Stimulated activated CD8-positive, alpha-beta memory T cell treated with anti-CD3 and anti-CD28 coated beads, Interleukin-15, amount 100 ng/mL, for 4 hours (primary cell): ENCODE measurements at places on chromosomes 11 and 22.

GRCh38 chr11:111419641-111420327 lies 40.7 kb upstream of the POU2AF1 start:
- DNase-seq: no peak

DNA sequence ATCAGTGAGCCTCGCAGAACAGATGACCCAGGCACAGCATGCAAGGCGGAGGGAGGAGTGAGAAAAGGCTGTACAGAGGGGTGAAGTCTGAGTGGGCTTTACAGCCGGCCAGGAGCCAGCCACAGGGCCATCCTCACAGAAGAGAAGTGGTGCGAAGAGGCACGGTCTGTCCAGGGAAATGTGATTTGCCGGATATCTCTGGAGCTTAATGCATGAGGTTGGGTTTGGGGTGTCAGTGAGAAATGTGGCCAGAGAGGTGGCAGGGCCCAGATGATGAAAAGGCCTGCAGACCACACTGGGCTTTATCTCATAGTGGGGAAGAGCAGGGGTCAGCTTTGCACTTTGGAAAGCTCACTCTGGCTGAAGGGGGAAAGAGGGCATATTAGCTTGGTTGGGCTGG lies 255.2 kb downstream of the BUD13 start:
- DNase-seq: no peak

DNA sequence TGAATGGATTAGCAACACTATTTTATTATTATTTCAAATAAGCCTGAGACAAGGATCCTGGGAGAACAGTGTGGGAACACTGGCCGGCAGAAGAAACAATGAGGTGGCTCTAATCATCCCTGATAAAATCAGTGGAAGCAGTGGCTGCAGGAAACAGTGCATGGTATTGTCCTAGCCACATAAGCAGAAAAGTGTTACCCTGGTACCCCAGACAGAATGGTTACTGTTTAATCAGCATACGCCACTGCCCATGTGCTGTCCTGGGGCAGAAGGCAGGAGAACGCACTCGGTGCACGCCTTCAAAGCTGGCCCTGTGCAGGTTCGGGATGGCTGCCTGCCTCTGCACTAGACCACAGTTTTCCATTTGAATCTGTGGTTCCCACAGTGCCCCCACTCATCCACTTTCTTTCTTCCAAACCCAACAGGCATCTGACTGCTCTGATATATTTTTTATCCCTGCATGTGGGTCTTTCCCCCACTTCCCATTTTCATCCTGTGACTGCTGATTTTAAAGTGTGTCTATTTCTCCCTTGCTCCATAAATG lies 25.7 kb downstream of the OPCML start:
- DNase-seq: no peak

- no peak for DNase-seq
Observed at GRCh38 chr22:50712341-50713007, 25.5 kb upstream of the ACR start.

GRCh38 chr22:44497218-44497904 lies 672 bp downstream of the RTL6 start:
- DNase-seq: no peak

- DNase-seq: no peak
Observed at GRCh38 chr22:27786291-27786932, 15.1 kb downstream of the MN1 start.

- no peak for DNase-seq
Observed at GRCh38 chr22:27057717-27058116, 400.3 kb downstream of the MIAT start.

DNA sequence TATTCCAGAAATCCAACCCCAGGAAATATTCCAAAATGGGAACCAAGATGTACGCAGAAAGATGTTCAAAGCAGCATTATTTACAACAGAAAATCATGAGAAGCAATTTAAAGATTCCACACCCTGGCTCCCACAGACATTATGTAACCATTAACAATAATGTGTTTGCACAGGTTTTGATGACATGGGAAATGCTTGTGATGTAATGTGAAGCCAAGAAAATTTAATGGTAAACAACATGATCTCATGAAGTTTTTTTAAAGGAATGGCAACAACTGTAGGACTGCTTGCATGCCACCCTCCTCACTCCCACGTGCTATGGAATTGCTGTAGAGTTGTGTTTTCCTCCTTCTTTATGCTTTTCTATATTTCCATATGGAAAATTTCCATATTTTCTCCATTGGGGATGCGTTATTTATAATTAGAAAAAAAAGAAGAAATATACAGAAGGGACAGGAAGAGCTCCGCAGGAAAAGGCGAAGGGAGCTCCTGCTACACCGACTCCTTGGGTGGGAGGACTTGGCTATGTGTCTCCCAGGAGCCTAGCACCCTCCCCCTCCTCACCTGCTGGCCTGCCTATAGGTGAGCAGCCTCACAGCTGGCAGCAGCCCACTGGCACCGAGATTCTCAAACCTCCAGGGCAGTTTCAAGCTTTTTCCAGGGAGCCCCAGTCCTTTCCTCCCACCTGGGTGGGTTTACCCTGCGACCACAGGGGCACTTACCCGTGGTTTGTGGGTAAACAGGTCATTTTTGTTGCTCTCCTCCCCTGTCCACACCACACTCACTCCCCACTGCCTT lies 20.9 kb downstream of the LRFN4 start:
- DNase-seq: no peak

DNA sequence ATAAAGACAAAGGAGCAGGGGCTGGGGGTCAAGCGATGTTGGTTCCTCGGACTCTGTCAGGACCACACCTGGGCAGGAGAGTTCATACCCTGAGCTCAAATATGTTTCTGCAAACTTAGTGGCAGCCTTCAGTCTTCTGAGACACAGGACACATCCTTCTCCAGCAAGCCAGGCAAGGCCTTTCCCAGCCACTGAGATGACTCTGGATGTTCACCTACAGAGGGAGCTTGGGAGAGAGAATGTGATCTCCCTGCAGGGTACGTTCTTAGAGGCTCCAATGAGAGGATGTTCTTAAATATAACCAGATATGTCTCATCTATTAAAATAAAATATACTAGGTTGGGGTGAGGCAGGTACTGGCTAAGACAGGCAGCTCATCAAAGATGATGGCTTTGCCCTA lies 461.5 kb downstream of the OPCML start:
- no peak for DNase-seq

DNA sequence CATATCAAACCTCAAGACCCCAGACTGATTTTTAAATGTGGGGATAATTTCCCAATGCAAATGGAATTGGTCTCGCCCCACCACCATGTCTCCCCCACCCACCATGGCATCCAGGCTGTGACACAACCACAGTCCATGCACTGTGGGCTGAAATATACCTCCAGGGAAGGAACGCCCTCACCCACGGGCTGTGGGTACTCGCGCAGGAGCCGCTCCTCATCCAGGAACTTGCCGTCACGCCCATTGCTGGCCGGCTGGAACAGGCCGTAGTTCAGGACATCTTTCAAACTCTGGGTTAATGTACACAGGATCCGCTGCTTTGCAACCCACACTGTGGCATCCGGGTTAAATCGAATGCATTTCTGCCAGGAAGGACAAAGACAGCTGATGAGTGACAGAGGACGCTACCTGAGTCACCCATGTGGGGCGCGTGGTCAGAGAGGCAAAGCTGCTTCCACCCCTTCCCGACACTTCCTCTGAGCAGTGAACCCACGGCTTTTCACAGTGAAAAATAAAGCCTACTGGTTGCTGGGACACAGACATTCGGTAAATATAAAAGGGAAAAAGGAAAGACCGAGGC lies 133.6 kb downstream of the SHANK2 start:
- no peak for DNase-seq

- no peak for DNase-seq
Observed at GRCh38 chr11:14073849-14074476, 111.4 kb downstream of the SPON1 start.

- DNase-seq: no peak
Observed at GRCh38 chr11:94454301-94454700, 39.3 kb downstream of the MRE11 start.

GRCh38 chr11:75453916-75454655 lies 21.1 kb upstream of the KLHL35 start:
- no peak for DNase-seq

GRCh38 chr22:20657963-20658362 lies 116.0 kb upstream of the SERPIND1 start:
- DNase-seq: no peak

GRCh38 chr11:60118338-60118737 lies 29.9 kb downstream of the MS4A2 start:
- DNase-seq: no peak

GRCh38 chr22:49021131-49021925 lies 806.3 kb downstream of the BRD1 start:
- no peak for DNase-seq

DNA sequence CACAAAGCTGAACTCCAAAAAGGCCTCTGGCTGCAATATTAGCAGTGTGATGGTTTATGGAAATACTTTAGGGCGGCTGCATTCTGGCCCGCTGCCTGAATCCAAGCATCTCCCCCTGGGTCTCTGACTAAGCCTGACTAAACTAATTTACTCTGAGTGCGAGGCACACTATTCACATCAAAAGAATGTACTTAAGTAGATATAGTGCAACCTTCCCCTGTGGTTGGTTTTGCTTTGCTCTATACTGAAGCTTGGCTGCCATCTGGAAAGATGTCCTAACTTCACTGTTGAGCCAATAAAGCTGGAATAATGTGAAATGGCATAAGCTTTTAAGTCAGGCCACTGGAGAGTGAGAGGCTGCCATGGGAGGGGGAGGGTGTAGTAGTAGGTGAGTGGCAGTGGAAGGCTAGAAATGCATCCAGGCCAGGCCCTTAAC lies 321.6 kb downstream of the AASDHPPT start:
- DNase-seq: no peak

GRCh38 chr11:60528934-60529333 lies 13.7 kb downstream of the MS4A13 start:
- DNase-seq: no peak

DNA sequence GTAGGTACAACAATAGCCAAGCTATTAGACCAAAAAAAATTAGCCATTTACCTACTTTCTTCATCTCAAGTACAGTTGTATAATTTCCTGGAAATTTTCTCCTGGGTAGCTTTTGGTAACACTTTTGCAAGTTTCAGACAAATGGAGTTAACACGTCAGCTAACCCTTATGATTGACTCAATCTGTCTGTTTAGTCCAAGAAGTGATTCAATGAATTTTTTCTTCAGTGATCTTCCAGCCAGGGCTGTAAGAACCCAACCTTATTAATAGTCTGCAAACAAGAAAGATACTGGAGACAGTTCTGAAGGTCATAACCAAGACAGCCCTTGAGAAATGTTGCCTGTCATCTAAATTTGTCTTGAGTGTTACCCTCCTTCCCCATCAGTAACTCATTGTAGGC lies 30.1 kb upstream of the FIBIN start:
- no peak for DNase-seq

DNA sequence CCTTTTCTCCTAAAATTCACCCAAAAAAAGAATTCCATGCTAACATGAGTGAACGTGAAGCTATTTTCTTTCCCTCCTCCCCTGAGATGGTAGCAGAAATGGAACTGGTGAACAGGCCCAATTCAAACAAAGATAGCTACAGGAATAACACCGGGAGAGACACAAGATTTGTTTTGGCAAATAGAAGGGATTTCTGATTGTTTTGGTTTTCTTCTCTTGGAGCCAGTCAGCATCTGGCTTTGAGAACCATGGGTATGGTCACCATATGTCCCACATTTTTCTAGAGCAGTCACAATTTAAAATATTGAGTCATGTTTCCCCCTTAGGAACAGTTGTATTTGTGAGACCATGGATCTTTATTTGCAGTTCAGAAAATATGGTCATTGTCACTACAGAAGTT lies 214.1 kb downstream of the FAM76B start:
- no peak for DNase-seq

DNA sequence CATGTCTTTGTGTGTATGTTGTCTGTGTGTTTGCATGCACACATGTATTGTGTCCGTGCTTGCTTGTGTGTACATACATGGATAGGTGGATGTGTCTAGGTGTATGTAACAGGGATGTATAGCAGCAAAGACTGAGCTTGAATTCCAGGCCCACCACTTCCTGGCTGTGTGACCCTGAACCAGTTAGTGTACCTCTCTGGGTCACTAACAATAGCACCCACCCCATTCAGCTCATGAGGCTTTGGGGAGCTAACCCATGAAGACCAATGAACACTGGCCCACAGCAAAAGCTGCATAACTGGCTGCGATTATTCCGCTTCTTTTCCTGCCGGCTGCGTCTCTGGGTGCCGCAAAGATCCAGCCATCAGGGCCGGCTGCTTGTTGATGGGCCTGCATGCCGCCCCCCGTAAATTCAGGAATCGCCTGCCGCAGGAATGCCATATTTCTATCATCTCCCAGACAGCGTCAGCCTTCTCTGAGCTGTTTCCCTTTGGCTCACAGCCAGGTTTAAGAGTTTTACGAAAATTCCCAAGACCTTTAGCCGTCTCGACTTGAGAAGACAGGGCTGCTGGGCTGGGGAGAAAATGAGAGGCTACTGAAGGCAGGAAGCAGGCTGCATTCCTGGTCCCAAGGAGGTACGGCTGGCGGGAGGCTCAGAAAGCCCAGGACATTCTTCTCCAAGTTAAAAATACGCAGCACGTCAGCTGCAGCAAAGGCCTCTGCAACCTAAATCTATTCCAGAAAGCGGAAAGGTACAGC lies 224.6 kb downstream of the MN1 start:
- DNase-seq: no peak

GRCh38 chr11:94521684-94522083 lies 9.4 kb downstream of the C11orf97 start:
- no peak for DNase-seq

- no peak for DNase-seq
Observed at GRCh38 chr11:102188488-102188887, 78.2 kb downstream of the YAP1 start.

- DNase-seq: no peak
Observed at GRCh38 chr11:8097062-8097461, 16.1 kb downstream of the TUB start.

DNA sequence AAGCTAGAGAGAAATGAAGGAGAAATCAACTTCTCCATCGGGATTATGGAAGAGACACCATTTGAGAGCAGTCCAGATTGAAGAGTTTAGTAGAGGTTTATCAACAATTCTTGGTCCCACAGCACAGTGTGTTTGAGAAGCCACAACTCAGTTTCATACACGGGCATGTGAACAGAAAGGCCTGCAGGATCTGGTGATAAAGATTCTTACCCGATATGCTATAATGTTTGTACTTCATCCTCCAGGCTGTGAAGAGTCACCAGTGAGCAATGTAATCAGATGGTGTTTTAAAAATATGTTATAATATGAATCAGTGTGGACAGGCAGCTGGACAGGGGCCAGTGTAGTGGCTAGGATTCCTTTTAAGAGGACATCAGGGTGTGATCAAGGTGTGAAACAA lies 29.7 kb upstream of the VWA5A start:
- no peak for DNase-seq

DNA sequence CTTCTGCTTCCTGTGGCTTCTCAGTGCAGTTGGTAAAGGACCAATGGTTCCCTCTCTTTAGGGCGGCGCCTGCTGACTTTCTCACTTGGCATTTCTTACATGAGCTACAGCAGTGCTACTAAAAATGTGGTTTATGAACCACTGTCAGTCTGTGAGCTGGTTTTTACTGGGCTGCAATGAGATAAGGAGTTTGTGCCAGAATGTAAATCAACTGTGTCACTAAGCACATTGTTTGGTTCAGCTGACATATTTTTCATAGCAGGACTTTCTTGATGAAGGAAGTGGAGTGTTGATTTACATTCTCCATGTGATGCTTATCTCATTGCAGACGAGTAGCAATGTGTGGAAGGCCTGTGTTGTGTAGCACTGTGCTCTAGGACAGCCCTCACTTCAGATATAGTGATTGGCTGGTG lies 463.3 kb downstream of the SOX6 start:
- DNase-seq: no peak
